ENCODE measurements at places on chromosomes 2 and 18. TPM values are rescaled to one million over a fixed set of nuclear protein-coding genes. Genes with fewer than 3 reads are reported as not detected.

MC4R gene
- polyA plus RNA-seq: not detected

RMND5A gene
- 16.3 TPM for polyA plus RNA-seq

CLEC4F gene
- 1.6 TPM for polyA plus RNA-seq

VSNL1 gene
- polyA plus RNA-seq: 0.30 TPM

LBX2 gene
- 1.3 TPM for polyA plus RNA-seq

MYO3B gene
- polyA plus RNA-seq: 0.28 TPM

KCNJ3 gene
- 0.15 TPM for polyA plus RNA-seq

IL1RL1 gene
- polyA plus RNA-seq: 5.6 TPM

TMEM18 gene
- polyA plus RNA-seq: 24.3 TPM

NHEJ1 gene
- polyA plus RNA-seq: 12.8 TPM

PCGF1 gene
- 22.5 TPM for polyA plus RNA-seq

FIGN gene
- 1.7 TPM for polyA plus RNA-seq

Measured in adipose tissue (tissue), 3 donors.